T-helper 1 cell (primary cell): ENCODE measurements at places on chromosomes 6 and 20.
A peak's percentile ranks its signal among the peaks of the same experiment; 100 is the strongest.

GRCh38 chr6:31402324-31403282, 792 bp upstream of the MICA start:
- peak; percentile 26 for DNase-seq

- no peak for DNase-seq
Observed at GRCh38 chr20:13800728-13801134, 15.9 kb downstream of the NDUFAF5 start.

DNA sequence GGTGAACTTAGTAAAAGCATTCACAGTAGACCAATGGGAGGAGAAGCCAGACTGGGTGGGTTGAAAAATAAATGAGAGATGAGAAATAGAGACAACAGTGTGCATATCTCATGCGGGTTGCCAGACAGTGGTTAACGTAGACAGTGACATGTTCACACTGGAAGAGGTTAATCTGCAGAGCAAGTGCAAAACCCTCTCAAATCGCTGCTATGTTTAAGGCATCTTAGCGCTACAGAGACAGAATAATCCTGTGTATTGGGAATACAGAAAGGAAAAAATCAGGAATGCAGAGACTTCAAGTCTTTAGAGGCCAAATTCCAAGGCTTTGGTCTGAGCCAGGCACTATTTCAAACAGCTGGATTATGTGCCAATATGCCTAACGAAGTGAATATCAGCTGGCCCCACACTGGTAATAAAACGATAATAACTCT, 107.1 kb downstream of the TSHZ2 start:
- DNase-seq, result no peak

DNA sequence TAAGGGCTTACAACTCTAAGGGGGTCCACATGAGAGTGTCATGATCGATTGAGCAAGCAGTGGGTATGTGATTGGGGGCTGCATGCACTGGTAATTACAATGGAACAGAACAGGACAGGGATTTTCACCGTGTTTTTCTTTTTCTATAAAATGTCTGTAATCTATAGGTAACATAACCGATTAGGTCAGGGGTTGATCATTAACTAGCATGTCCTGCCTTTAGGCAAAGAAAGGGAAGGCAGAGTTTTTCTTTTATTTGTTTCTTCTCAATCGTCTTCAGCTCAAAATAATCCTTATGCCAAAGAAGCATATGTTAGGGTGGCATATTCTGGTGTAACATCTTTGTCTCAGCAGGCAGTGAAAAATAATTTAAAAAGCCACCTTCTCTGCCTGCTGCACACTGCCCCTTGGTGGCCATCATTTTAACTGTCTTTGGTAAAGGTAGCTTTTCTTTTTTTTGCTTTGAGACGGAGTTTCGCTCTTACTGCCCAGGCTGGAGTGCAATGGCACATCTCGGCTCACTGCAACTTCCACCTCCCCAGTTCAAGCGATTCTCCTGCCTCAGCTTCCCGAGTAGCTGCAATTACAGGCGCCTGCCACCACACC, 9.7 kb upstream of the CEP43 start:
- peak; percentile 46 for DNase-seq

DNA sequence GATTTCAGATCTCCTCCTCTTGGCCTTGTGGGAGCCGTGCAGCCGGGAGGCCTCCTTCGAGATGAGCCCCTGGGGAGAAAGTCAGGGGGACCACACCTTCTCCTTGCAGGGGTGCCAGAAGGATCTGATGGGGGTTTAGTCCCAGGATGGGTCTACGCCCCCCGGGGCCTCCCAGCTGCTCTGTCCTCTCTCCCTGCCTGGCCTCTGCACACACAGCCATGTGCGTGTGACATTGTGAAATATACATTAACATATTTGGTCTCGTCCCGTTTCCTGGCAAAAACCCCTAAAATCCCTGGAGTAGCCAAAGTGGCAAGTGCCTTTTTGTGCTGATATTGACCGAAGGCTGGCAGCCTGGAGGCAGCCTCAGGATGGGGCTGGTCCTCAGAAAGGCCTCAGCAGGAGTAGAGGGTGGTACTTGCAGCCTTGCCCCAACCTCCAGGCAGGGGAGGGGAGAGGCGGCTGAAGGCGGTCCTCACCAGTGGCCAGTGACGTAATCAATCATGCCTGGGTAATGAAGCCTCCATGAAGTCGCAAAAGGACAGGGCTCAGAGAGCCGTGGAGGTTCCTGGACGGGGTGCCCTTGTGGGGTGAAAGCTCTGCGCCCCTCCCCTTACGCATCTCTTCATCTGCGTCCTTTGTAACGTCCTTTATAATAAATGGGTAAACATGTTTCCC, 5.1 kb upstream of the HELZ2 start:
- no peak for DNase-seq

DNA sequence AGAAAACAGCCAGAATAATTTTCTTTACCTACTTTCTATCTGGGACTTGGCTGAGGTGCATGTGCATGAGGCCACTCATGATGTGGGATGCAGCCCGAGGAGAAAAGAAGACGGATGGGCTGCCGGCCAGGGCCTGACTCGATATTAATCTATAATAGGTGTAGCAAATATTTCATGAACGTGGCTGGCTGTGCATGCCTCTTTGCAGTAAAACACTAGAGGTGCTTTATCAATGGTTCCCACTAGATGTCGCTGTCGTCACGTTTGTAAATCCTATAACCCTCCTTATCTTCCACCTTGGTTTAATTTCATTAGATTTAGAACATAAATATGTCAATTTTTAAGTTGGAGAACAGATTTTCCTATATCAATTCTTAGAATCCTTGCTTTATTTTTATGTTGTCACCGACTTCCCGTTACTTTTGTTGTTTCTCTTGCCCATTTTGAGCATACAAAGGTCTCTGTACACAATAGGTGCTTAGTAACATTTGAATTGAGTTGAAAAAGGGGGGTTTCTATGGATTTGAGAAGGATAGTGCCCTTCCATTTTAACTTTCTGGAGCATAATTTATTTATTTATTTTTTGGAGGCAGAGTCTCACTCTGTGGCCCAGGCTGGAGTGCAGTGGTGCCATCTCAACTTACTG, 19.6 kb upstream of the FERMT1 start:
- DNase-seq, result peak; percentile 37

GRCh38 chr6:40743226-40743625, 156.1 kb upstream of the LRFN2 start:
- no peak for DNase-seq

DNA sequence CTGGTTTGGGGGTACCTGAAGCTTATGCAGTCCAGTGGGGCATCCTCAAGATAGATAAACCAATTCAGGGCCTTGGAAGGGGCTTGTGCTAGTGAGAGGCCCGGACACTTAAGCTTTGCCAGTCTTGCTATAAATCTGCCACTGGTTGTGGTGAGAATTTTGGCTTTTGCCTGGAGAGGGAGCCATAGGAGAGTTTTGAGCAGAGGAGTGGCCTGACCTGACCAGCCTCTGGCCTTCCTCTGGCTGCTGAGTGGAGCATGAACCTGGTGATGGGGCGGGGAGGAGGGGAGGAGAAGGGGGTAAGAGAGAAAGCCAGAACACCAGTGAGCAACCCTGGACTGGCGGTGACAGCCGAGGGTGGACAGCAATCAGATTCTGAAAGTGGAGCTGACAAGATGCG, 7.1 kb downstream of the TMEM74B start:
- no peak for DNase-seq

GRCh38 chr6:41356825-41357224, 21.4 kb downstream of the NCR2 start:
- no peak for DNase-seq

DNA sequence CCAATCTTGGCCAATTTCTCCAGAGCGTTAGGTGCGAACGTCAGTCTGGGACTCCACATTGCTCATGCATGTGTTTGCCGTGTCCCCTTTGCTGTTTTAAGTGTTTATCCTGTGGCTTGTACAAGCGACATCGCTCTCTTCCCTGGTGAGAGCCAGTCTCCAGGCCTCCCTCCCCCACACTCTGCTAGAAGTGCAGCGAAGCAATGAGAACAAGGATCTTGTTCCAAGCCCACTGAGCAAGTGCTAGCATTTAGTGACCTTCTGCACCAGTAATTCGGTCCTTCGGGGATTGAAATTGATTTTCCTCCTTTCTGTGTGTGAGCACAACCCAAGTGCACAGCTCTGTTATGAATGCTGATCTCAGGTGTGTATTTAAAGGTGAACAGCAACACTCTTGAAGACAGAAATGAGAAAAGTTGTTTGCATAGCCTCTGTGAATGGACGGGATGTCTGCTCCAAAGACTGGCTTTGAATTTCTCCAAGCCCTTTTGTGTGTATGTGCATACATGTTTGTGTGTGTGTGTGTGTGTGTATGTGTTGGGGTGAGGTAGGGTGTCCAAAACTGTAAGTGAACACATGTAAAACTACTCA, 29.0 kb downstream of the CD83 start:
- no peak for DNase-seq

DNA sequence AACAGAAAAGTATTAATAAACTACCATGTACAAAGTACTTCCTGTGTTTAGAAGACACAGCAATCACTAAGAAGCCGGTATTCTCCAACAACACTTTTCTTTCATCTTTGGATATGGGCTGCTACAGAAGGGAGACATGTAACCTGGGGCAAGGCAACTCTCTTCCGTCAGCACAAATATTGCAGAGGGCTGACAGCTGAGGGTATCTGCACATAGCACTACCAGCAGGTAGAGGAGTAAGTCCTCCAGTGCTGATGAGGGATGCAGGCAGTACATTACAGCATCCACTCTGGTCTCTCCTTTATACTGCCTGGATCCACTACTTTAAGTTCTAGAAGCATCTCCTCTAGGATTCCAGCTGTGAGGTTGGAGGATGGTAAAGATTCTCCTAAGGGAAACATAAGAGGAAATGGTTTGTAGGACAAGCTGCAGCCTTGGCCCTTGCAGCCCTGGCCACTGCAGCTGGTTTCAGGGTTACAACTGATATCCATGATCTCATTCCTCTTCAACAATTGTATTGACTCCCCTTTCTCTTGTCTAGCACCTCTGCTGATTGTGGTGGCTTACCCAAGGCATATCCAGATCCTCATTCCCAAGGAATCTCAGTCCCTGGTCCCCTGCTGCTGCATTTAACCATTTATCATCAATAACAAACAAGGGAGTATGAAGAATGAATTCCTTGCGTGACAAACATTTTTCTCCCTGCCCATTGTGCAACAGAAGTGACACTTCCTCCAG, 110.7 kb upstream of the ADGRF1 start:
- no peak for DNase-seq

GRCh38 chr6:108123946-108124345, 41.9 kb upstream of the NR2E1 start:
- no peak for DNase-seq

DNA sequence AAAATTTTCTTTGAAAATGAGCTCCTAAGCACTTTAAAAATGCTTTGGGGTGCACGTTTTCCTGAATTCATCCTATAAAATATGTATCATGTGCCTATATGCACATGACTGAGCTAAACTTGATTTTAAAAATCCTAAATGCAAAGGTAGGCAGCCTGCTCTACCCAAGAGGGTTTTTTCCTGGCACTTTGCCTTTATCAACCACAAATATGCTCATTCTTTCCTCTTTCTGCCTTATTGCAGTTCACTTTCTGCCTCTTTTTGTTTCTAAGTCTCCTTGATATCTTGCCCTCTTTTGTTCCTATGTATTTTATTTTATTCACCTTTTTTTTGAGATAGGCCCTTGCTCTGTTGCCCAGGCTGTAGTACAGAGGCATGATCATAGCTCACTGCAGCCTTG, 229.3 kb downstream of the GRM1 start:
- no peak for DNase-seq

- DNase-seq, result no peak
Observed at GRCh38 chr6:112288475-112288874, 34.1 kb upstream of the LAMA4 start.
